ENCODE measurements at places on chromosomes 3 and 15.

DNA sequence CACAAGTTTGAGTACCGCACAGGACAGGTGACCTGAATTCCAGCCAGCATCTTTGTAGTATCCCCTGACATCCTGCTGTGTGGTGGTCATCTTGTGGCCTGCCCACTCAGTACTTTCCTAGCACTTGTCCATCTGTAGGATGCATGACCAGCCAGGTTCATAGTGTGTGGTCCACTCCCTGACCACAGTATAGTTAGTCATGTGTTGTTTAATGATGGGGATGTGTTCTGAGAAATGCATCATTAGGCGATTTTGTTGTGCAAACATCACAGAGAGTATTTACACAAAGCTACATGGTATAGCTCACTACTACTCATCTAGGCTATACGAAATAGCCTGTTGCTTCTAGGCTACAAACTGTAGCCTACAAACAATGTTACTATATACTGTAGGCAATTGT, 16.9 kb upstream of the RBPMS2 start:
- no peak for DNase-seq

DNA sequence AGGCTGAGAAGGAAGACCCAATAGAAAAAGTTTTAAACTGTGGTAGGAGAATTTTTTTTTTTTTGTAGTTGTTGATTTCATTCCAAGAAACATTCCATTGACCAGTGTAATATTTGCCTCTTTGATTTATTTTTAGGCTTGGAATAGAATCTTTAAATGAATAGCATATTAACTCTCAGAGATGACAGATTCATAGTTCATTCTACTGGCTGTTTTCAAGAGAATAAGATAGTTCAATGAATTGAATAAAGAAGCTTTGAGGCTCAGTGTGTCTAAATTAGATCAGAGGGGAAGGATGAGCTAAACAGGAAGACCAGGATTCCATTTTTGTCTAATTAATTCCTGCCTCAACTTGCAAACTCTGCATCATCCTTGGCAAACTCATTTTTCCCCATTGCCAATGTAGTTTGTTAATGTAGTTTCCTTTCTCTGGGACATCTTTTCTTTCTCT, 98.4 kb downstream of the NAALADL2 start:
- no peak for DNase-seq

DNA sequence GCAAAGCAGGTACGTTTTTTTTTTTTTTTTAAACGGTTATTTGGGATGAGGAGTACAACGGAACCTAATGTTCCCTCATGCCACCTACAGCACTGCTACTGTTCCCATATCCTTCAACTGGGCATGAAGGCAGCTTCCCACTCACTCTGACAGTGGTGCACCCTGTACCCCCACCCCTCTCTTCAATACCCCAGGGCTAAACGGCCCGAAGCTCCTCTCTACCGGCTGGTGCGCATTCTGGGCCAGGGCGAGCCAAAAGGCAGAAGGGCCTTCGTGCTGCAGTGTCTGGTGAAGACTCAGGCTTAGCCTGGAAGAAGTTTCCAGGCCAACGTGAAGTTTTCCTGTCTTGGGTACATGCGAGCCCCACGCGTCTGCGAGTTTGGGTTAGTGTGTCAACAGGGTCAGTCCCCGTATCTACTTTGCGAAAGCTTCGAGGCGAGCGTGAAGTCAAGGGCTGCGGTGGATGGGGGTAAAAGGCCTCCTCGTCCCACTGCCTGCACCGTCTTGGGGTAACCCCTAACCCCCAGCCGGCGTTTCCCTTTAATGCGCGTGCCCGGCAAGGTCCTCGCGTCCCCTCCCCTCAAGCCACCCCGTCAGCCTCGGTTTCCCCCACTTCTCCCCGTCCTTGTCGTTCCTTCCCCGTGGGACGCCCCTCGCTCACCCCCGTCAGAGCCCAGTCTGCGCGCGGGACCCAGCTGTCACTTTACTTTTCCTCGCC, 765 bp upstream of the UBE2E2 start:
- DNase-seq = no peak

- no peak for DNase-seq
These were observed 73.5 kb downstream of the ATP1B3 start for GRCh38 chr3:141949972-141950371.

Measured in activated CD4-positive, alpha-beta T cell treated with anti-CD3 and anti-CD28 coated beads for 36 hours (primary cell).